ENCODE measurements at places on chromosomes 3 and 15.

GRCh38 chr15:91885054-91885453 lies 31.5 kb downstream of the SLCO3A1 start:
- DNase-seq = no peak

- DNase-seq = no peak
These were observed 53.4 kb downstream of the LARS2 start for GRCh38 chr3:45441584-45442310.

GRCh38 chr3:48427630-48427962 lies 2.3 kb downstream of the PLXNB1 start:
- DNase-seq = no peak

DNA sequence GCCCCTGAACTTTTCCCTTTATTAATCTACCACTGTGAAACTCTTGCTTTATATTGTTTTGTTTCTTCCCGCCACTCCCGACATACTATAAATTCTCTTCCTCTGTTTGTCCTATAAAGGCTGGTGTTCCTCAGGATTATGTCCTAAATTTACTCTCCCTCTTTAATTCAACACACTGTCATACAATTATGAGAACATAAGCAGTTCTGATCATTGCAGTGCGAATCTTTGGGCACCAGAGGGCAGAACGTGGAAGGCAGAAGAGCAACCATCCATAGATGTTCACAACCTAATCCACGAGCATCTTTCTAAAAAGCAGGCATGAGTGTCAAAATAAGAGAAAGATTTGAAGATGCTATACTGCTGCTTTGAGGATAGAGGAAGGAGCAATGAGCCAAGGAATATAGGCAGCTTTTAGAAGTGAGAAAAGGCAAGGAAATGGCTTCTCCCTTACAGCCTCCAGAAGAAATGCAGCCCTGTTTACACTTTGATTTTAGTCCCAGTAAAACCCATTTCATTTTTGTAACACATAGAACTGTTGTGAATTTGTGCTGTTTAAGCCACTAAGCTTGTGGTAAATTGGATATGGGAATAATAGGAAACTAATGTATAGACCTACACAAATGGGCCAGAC lies 179.4 kb downstream of the GBE1 start:
- DNase-seq = no peak

DNA sequence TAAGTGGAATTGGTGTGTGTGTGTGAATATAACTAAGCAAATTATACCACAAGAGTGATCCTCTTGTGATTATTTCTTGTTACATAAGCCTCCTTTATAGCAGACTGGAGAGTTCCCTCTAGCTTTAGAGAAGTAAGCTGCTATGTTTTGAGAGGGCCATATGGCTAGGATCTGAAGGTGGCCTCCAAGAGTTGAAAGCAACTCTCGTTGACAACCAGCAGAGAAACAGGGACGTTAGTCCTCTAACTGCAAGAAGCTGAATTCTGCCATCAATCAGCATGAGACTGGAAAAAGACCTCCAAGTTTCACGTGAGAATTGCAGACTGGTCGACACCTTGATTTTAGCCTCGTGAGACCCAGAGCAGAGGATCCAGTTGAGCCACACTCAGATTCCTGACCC lies 278.5 kb upstream of the ZNF717 start:
- no peak for DNase-seq

DNA sequence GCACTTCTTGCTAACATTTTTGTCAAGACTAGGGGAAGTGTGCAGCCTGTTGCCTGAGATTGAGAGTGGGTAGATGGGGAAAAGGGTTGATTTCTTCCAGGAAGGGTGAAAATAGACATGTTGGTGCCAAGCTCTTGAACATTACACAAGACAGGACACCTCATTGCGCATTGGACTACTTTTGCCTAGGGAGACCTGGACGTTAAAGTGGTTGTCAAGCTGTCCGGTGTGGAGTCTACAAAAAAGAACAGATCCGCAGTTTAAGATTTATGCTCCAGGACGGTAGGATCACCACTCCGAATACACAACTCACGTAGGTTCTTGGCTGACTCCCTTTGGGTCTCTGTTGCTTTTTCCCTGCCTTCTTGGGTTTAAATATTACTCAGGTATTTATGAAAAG lies 56.3 kb upstream of the LRIG1 start:
- DNase-seq = no peak

DNA sequence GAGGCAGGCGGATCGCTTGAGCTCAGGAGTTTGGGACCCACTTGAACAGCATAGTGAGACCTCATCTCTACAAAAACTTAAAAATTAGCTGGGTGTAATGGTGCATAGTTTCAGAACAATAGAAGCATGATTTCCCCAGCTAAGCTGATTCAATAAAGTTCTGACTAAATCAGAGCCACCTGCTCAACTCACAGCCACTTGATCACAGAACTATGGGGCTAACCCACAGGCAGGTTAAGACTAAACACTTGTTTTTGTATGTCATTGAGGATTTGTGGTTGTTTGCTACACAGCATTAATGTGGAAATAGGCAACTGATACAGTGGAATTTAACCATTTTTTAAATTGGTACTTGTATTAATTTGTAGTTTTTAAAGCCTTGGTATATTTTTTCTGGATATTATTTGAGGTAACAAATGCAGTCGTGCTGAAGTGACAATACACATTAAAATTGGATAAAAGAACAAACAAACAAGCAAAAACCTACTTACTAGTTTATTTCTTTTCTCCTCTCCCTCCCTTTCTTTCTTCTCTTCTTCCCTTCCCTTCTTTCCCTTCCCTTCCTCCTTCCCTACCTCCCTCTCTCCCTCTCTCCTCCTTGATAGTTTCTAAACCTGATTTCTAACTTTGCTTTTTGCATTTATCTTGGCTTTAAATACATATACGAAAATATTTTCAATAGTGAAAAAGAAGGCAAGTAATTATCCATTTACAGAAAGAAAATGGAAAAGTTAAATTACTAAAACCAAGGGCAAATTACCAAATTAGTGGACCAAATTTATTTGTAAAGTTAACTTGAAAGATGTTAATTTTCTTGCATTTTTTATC lies 32.1 kb downstream of the OXSM start:
- no peak for DNase-seq

DNA sequence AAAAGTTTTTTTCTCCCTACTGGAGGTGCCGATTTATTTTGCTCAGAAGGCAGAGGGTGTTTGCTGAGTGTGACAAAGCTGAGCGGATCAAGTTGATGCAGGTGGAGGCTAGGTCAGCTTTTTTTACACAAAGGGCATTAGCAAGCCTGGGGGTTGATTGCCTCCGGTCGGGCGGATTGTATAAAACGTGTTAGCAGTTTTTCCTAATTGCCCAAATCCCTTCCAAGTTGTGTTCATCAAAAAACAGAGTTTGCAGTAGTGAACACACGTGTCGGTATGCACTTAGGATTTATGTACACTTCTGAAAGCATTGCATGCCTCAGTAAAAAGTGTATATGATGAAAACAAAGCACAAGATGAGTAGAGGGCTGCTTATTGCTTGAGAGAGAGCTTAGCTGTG lies 2.6 kb downstream of the GPR160 start:
- no peak for DNase-seq

- no peak for DNase-seq
These were observed 141.7 kb downstream of the LRRK1 start for GRCh38 chr15:101060576-101061551.

- DNase-seq = no peak
These were observed 71.4 kb upstream of the WDR72 start for GRCh38 chr15:53830707-53831386.

DNA sequence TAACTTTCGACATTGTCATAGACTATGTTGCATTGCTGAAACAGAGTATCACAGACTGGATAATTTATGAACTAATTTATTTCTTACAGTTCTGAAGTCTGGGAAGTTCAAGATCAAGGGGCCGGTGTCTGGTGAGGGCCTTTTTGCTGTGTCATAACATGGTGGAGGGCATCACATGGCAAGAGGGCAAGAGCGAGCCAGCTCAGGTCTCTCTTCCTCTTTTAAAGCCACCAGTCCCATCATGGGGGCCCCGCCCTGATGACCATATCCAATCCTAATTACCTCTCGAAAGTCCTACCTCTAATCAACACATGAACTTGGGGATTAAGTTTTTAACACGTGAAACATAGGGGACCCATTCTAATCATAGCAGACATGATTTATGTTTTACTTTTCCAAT lies 33.5 kb upstream of the DCUN1D1 start:
- DNase-seq = no peak

DNA sequence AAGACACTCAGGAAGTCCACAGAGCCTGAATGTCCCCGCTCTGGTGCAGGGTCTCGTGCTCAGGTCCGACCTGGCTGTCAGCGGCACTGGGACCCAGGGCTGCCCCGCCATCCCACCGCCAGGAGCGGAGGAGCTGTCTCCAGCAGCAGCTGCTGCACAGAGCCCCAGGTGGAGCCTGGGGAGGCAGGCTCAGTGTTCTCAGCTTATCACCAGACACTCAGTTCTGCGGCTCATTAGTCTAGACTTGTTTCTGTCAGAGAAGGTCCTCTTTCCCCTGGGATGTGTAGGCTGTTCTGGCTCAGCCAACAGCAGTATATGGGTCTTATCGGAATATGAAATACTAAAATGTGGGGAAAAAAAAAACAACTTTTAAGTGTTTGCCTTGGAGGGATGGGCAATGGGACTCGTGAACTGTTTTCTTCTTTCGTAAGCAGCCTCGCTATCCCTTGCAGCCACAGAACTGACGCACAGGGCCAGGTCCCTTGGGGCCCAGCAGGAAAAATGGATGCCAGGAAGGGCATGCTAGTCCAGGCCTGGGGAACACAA lies 75.9 kb downstream of the KLF13 start:
- DNase-seq = no peak

DNA sequence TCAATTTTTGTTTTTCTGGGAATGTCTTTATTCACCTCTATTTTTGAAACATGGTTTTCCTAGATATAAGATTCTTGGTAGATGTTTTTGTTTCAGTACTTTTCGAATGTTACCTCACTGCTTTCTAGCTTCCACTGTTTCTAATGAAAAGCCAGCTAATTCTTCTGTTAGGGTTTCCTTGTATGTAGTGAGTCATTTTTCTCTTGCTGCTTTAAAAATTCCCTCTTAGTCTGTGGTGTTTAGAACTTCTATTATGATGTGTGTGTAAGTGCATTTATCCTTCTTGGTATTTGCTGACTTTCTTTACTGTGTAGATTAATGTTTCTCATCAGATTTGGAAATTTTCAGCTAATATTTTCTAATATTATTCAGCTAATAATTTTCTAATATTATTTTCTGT lies 151.1 kb upstream of the OSTN start:
- no peak for DNase-seq

- no peak for DNase-seq
These were observed 61.3 kb downstream of the TMCO5A start for GRCh38 chr15:37995461-37996347.

GRCh38 chr3:124316034-124316287 lies 324.0 kb upstream of the ROPN1 start:
- DNase-seq = no peak

DNA sequence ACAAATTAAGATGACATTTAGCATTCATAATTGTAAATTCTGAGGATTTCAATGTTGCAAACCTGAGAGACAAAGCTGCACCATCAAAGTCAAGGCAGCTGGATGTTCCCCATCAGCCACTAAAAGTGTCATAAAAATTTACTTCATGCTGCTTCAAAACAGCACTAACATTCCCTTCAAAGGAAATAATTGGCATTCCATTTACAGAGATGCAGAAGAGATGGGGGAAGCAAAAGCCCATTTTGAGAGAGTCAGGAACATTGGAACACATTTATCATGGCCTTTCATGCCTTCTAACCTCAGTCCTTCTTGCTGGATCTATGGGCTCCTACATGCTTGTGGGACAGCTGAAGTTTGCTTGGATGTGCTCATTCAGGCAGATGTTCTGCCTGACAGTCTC lies 6.4 kb upstream of the TMEM158 start:
- no peak for DNase-seq

GRCh38 chr15:72585476-72586058 lies 68.9 kb upstream of the GOLGA6B start:
- DNase-seq = no peak

GRCh38 chr3:129577925-129578786 lies 28.3 kb downstream of the PLXND1 start:
- DNase-seq = no peak

GRCh38 chr15:68380456-68380855 lies 51.5 kb downstream of the ITGA11 start:
- DNase-seq = no peak

DNA sequence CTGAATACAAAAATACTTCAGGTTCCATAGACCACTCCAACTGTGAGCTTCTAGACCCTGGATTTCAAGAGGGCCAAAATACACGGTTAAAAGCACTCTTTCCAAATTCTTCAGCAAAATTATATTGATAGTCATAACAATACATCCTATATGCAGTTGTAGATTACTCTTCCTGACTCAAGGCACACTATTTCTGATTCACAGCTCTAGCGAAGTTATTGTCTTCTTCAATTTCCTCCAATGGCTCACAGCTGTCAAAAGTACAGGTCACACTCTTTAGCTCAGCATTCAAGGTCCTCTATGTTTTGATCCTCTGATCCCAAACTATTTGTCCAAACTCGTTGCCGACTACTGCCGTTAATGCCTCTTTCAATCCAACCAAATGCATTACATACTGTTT lies 13.5 kb upstream of the CCDC80 start:
- no peak for DNase-seq

DNA sequence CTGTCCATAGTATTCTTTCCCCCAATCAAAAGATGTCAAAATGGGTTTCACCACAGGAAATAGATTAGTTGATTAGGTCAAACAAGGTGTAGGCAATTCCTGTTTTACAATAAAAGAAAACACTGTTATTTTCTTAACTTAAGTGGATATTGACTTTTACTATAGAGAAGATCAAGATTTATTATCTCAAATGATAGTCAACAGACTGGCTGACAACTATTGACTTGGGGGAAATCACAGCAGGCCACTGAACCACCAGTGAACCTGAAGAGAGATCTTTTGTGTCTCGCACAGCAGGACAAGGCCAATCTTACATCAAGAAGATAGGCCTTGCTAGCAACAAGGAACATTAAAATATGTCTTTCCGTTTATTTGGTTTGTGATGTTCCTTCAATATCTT lies 1187.6 kb downstream of the SI start:
- no peak for DNase-seq

- DNase-seq = no peak
These were observed 167.6 kb downstream of the ABHD5 start for GRCh38 chr3:43858294-43858701.

DNA sequence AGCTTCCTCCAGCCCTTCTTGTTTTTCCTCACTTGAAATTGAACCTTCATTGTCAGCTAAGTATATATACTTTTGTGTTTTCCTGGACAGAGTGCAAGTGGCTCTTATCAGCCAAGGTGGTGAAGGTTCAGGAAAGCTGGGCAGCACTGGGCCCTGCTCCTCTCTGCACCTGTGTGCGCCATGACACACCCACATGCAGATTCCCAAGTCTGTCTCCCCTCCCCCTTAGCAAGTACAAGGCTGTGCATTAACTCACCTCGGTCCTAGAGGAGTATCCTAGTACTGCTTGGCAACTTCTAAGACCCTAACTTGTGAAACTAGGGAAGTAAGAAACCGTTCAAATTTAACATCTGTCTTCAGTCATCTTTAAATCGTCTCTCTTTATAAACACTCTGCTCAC lies 85.8 kb downstream of the SLC49A4 start:
- no peak for DNase-seq

- no peak for DNase-seq
These were observed 5.2 kb downstream of the CSPG5 start for GRCh38 chr3:47573190-47574172.

Data from hypothalamus (tissue), 51 donors.